ENCODE measurements at places on chromosomes 3 and 15. TPM values are rescaled to one million over a fixed set of nuclear protein-coding genes. Genes with fewer than 3 reads are reported as not detected.

The NRROS gene
- total RNA-seq, result 0.58 TPM

The RASL12 gene
- 5.8 TPM for total RNA-seq

The PLA2G4E gene
- total RNA-seq, result not detected

The NANOGP8 gene
- 1.5 TPM for total RNA-seq

The YEATS2 gene
- 72.1 TPM for total RNA-seq

The TM4SF18 gene
- not detected for total RNA-seq

The DBR1 gene
- 20.2 TPM for total RNA-seq

The DPPA2 gene
- 1.2 TPM for total RNA-seq

DNA sequence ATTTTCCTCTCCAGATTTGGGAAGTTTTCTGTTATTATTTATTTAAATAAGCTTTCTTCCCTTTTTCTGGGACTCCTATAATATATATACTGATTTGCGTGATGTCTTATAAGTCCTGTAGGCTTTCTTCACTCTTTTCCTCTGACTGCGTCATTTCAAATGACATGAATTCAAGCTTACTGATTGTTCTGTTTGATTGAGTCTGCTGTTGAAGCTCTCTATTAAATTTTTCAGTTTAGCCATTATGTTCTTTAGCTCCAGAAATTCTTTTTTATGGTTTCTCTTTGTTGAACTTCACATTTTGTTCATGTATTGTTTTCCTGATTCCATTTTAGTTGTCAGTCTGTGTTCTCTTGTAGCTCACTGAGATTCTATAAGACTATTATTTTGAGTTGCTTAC, 135.8 kb upstream of the PRR23C start:
- DNase-seq, result no peak

GRCh38 chr3:108006077-108006771, 84.6 kb downstream of the CD47 start:
- DNase-seq, result no peak

DNA sequence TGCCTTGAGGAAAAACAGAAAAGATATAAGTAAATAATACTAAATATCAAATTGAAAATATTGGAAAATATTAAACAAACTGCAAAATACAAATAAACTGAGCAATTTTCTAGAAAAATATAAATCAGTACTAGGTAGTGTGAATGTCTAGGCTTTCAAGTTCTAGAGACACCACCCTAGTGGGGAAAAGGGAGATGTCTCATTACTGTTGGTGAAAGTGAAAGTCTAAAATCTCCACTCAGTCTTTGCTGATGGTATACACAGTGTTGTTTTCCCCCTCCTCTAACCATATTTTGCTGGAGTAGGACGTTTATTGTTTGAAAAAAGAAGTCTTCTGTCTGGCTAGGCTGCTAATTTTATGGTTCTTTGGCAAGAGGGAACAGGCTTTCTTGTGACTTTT, 1368.9 kb downstream of the OTOL1 start:
- DNase-seq, result no peak

DNA sequence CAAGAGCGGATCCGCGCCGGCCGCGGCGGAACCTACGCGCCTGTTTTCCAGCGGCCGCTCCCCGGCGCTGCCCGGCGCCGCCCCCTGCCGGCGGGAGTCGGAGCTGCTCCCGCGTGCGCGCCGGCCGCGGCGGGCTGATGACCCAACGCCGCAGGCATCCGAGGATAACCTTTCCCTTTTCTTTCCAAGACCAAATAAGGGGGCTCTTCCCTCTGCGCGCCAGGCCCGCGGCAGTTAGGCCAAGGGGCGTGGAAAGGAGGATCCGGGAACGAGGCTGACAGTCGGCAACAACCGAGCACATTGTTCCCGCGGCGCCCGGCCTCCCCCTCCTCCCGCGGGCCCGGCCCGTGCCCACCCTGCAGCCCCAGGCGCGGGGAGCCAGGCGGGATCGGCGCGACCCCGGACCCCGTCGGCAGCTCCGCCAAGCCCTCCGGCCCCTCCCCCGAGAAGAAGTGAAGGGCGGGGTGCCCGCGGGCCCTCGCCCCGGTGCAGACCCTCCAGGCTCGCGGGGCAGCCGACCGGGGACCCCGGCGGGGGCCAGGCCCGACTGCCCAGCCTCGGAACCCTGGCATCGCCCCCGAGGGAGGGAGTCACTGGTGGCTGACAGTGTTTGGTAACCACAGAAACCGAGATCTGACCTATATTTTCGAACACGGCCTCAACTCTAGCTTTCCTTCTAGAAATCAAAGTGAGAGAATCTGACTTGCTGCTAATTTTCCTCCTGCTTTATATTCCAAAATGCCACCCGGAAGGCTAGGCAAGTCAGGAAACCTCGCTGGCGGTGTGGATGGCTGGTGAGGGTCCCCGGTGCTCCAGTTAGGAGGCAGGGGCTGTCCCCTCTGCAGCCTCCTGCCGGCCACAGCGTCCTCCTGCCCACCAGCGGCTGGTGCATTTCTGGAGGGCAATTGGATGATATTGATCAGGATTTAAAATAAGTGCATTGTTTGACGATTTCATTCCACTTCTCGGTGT, 45.6 kb upstream of the SYNM start:
- peak; percentile 93 for DNase-seq

GRCh38 chr3:128345196-128345595, 121.5 kb downstream of the DNAJB8 start:
- DNase-seq, result no peak

- no peak for DNase-seq
These were observed 582.2 kb upstream of the PPP2R3A start for GRCh38 chr3:135383301-135383700.

DNA sequence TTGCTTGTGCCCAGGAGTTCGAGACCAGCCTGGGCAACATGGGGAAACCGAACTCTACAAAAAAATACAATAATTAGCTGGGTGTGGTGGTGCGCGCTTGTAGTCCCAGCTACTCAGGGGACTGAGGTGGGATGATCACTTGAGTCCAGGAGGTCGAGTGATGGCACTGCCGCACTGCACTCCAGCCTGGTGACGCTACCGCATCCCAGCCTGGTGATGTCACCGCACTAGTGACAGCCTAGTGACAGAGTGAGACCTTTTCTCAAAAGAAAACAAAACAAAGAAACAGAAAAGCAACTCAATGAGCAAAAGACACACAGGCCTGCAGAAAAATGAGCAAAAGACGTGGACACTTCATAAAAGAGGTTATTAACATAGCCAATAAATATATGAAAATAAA, 19.9 kb upstream of the SYNM start:
- no peak for DNase-seq

DNA sequence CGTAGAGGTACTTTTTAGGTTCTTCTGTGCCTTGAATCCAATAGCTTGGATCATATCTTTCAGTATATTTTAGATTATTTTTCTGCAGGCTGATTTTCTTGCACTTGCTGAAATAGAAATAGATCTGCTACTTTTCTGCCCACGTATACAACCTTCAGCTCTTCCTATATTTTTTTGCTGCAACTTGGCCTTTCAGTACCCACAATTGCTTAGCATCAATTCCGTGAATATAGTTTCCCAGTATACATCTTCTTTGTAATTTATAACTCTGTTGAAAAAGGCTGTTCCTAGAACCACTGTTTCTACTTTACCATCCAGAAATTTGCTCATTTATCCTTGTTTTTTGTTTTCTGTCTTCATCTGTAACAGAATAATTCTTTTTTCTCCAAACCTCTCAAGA, 36.2 kb downstream of the GTF2E1 start:
- DNase-seq, result no peak

- no peak for DNase-seq
These were observed 65.8 kb downstream of the PEAK1 start for GRCh38 chr15:77354063-77354462.

DNA sequence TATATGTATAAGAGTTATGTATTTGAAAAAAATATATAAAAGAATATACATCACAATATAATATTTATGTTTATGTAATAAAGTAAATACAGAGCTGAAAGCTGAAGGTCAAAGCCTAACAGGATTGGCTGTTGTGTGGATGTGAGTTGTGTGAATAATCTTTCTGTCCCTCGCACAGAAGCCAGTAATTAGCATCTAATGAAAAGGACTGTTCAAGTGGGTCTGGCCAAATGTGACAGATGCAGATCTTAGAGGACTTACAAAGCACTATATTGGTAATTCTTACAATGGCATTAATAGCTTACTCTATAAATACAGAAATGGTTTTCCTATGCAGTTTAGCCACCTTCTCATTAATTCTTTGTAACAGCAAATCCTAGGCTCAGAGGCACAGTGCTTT, 2.4 kb downstream of the MKRN3 start:
- DNase-seq, result no peak

DNA sequence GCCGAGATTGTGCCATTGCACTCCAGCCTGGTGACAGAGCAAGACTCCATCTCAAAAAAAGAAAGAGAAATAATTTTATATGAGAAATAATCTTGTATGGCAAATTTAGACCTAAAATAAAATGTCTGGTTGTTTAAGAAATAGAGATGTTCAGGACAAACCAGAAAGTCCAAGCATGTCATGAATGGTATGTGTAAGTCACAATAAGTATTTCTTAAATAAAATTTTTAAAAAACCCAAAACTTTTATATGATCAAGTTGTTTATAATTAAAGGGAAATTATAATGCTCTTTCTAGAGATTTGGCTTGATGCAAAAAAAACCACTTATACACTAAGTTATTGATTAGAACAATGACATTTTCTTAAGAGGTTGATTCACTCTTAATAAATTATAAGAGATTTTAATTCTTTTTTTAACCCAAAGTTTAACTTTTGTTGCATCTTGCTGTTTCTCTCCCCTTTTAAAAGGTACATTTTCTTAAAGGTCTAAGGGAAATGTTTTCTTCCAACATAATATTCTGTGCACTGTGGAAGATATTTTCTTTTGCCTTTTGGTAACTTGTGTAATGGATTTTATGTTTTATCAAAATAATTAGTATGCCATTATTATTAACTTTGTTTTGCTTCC, 105.7 kb downstream of the RTP4 start:
- peak; percentile 7 for DNase-seq

DNA sequence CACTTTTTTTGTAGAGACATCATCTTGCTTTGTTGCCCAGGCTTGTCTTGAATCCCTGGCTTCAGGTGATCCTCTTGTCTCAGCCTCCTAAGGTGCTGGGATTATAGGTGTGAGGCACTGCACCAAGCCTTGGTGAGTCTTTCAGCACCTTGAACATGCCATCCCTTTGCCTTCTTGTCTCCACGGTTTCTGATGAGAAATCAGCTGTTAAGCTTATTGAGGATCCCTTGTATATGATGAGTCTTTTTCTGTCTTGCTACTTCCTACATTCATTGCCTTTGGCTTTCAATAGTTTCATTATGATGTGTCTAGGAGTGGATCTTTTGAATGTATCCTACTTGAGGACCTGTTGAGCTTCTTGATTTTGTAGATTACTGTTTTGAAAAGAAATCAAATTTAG, 35.9 kb upstream of the TMCC1 start:
- DNase-seq, result no peak

DNA sequence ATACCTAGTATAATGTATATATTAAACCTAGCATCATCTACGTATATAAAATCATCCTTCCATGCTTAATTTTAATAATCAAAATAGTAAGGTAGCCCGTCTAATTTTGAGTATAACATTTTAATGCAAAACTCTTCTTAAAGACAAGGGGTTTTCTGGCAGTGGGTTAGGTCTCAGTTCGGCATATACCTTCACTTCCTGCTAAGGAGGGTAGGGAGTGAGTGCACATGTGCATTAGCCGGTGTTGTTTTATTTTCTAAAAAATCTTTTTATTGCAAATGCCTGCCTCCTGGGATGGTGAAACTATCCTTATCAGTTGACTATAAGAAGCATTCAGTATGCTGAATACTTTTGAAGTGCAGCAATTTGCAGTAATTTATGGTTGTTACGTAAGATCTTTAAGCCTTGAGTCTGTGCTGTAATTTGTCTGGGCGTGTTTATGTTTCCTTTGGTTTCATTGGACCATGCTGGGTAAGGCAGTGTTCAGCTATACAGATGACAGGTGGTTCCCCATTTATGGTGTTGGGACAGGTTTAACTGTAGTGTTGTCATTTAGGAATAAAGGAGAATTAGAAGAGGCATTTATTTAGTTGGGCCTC, 11.7 kb downstream of the ARHGEF26 start:
- DNase-seq, result no peak

DNA sequence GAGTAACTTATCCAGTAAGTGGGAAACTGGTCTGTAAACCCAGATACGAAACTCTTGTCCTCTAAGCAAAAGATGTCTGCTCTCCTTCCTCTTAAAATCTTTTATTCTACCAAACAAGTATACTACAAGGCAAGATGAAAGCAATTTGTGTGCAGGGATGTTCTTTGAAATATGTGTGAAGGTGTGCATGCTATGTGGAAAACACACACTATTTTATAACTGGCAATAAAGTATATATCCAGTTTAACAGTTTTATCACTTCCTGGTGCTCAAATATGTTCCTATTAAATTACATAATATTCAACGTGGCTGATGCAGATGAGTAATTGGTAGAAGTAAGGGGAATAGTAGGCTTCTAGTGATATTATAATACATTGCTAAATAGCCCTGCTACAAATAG, 566.5 kb downstream of the ROBO2 start:
- no peak for DNase-seq

- no peak for DNase-seq
These were observed 111.1 kb downstream of the KLF13 start for GRCh38 chr15:31437686-31438085.
